ENCODE measurements at places on chromosomes 13 and 19.

GRCh38 chr19:35717665-35718344 is at the start of gene KMT2B:
TSS of gene KMT2B (plus strand) at chr19:35718003. CDS start at chr19:35718019, 16 bp downstream.
- DNase-seq, result peak; percentile 78

DNA sequence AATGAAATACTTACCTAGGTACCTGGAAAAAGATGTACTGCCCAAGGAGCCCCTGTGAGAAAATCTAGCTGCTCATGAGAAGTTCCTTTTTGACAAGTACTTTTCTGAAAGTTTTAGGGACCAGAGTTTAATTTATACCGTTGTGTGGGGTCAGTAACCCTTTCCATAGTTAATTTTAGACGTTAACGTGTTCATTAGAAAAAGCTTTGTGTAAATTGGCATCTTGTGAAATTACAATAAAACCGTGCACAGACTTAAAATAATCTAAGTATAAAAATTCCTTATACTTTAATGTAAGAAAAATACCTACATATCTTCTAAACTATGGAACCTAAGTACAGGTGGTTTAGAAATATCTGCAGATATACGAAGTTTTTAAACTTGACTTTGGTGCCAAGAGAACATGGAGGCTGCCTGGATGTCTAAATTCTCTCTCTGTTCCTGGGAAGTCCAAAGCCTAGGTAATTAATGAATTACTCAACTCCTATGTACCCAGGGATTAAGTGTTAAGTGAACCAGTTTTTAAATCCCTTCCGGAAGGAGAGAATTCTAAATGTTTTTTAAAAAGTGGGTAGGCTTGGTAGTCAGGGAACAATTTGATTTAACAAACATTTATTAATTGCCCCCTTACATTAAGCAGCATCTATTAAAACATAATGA is 50.2 kb upstream of the PDX1 start:
- no peak for DNase-seq

DNA sequence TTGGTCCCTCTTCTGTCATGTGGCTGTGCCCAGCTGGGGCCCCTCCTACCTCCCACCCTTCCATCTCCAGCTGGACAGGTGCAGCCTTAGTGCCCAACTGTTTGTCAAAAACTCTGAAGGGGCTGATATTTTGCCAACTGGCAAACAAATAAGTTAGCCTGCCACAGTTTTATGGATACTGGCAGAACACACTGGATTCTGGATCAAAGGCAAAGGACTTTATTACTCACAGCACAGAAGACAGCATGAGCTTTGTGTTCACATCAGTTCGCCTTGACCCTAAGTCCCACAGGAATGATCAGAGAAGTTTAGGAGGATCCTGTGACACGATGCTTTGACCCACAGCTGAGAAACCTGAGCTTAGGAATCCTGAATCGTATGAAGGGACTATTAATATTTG is 16.4 kb downstream of the KLK2 start:
- DNase-seq, result no peak

- DNase-seq, result no peak
These were observed 1.4 kb downstream of the BTBD2 start for GRCh38 chr19:2014131-2014571.
